ENCODE measurements at places on chromosomes 3 and 15.

DNA sequence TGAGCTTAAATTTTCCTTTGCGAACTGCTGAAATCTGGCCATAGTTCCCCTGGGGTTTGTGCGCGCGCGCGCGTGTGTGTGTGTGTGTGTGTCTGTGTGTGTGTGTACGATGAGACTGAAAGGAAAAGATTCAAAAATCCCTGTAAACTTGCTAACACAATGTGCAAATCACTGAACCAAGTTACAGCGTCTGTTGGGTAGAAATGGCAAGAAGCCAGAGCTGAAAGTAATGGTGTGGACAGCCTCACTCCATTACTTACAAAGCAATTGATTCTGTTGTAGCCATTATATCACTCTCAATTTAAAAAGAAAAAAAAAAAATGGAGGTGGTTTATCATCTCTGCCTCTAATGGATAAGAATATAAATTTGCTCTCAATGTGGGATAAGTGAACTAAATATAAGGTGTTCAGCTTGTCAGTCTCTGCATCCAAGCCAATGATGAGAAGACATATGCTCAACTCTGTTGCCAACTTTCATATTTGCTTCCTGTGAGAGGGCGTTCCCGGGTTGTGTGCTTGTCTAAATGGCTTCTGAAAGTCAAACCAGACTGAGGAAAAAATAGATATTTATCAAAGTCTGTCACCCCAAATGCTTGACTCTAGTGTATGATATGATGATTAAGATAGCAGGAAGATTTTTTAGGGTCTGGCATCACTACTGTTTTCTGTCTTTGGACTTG lies 422.2 kb downstream of the ZNF385D start:
- DNase-seq = no peak

DNA sequence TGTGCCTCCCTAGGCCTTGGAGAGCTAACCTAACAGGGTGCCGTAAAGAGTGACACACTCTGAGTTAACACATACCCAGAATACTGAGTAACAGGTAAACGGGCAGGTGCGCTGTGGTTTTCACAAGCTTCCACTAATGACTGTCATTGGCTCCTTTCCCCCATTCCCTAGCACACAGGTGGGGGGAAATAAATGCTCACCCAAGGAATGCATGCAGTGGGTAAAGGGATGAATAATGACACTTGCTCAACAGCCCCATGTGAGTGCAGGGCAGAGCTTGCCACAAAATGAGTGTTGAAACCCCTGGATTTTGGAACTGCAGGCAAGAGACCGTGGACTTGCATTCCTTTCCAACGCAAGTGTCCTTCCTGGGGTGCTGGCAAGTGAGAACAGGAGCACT lies 57.6 kb downstream of the ADAMTS17 start:
- DNase-seq = no peak

GRCh38 chr3:33749546-33750210 lies 31.6 kb upstream of the CLASP2 start:
- no peak for DNase-seq

DNA sequence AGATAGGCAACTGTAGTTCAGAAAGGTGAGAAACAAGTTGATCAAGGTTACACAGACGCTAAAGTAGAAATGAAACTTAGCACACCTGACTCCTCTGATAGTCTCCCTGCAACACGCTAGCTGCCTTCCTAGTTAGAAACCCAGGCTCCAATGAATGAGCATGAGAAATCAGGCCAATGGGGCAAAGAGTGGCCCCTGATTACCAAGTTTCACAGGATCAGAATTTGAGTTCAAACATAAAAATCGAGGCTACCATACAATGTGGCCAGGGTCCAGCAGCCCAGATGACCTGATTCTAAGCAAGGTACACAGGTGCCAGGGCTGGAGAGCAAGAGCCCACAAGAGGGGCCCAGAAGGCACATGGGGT lies 7.7 kb downstream of the PLD1 start:
- no peak for DNase-seq

DNA sequence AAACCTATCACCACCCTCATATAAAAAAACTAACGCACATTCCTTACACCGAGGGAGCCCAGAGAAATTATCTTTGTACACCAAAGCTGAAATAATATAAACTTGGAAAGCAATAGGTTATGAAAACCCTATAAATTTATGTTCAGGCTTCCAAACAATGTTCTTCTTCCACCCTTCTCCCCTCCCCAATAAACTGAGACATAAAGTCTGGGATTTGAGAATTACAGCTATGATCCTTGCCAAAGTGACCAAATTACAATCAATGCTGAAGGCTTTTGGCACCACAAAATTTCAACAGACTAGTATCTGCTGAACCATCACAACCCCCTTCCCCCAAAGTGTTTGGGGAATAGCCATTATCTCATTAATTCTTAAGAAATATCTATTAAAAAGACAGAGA lies 237.8 kb downstream of the FMN1 start:
- no peak for DNase-seq
